Right atrium auricular region (tissue), 2 donors: ENCODE measurements at places on chromosomes 6 and 20. TPM values are rescaled to one million over a fixed set of nuclear protein-coding genes. Genes with fewer than 3 reads are reported as not detected.

GRCh38 chr6:11428895-11429294 is 108.7 kb upstream of the TMEM170B start:
- no peak for DNase-seq

- DNase-seq, result no peak
Observed at GRCh38 chr6:11025921-11026635, 18.0 kb downstream of the ELOVL2 start.

DNA sequence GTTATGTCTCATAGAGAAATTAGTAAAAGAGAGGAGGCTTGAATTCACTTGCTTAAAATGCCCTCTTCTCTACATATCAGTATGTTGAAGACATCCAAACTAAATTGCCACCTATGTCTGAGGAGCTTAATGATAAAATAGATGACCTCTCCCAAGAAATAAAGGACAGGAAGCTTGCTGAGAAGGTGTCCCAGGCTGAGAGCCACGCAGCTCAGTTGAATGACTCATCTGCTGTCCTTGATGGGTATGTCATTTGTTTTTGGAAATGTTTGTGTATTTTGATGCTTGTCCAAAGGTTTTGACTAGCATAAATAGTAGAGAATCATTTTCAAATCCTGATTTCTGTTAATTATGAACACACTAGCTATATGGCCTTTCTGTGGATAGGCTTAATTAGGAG is 307.7 kb downstream of the ARHGAP18 start:
- DNase-seq, result no peak

DNA sequence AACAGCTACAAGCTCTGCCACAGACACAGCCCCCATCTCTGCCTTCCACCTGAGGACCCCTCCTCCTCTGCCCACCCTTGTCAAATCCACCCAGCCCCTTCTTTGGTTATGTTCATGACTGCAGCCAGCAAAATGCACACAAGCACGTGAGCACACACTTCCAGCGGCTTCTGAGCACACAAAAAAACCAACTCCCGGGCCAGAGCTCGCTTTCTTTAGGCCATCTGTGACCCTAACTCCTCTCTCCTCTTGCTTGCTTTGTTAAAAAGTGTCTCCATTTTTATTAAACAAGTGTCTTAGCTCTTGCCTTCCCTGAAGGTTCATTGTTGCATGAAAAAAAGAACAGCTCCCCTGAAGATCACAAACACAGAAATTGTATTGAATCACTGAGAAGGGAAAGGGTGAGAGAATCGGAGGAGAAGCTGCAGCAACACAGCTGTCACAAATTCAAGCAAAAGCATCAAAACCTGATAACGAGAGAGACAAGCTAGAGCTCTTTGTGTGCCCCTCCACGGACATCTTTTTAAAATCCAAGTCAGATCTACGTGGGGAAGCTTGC is 142.1 kb downstream of the CD83 start:
- DNase-seq, result no peak

- no peak for DNase-seq
Observed at GRCh38 chr6:164554700-164555476, 754.5 kb downstream of the C6orf118 start.

- no peak for DNase-seq
Observed at GRCh38 chr6:149680503-149680902, 32.0 kb upstream of the KATNA1 start.

- no peak for DNase-seq
Observed at GRCh38 chr20:42721923-42722322, 467.8 kb downstream of the PTPRT start.

GRCh38 chr6:37005827-37006567 is 542 bp downstream of the FGD2 start:
- no peak for DNase-seq

MEP1A gene
- total RNA-seq, result not detected

BANF2 gene
- not detected for total RNA-seq

PERP gene
- 46.3 TPM for total RNA-seq

ZSCAN31 gene
- 14.5 TPM for total RNA-seq
